ENCODE measurements at places on chromosomes 4 and X.

GRCh38 chr4:74258963-74259362 lies 49.3 kb upstream of the EPGN start:
- DNase-seq: no peak

DNA sequence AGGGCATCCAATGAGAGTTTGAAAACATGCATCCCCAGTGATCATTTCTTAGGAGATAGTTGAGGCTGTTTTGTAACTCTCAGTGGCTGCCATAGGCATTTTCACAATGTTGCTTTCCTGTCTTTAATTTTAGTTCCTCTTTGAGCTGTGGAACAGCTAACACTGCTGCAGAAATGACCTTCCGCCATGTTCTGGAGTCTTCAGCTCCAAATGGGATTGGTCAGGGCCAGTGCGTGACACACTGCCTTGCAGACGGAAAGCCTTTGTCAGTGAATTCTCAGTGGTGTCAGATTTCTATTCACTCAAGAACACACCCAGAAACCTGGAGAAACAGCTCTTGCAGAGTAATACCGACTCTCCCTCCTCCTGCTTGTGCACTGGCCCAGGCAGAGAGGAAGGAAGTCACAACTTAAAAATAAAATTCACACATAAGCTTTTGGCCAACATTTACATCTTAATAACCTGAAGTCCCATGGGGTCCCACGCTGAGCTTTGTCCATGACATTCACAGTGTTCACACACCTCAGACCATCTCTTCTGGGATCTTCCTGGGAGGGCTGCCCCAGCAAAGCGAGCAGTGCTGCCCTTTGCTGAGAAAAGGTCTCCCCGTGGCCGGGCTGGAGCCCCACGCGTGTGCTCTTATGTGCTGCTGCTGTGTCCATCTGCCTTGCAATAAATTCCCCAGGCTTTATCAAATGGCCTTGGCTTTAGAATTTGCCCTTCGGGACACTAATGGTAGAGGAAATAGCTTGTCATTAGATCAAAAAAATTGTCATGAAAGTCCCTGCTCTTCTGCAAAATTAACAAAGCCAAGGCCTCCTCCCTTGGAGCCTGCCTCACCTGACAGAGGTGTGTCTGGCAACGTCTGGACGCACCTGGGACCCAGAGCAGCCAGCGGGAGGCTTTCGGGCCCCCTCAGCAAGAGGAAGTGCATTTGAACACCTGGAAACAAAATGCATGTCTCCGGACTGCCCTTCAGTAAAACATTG lies 126.8 kb downstream of the IRF2 start:
- no peak for DNase-seq

GRCh38 chr4:65508168-65508567 lies 162.1 kb downstream of the EPHA5 start:
- no peak for DNase-seq

GRCh38 chr4:113497154-113497884 lies 264.2 kb downstream of the CAMK2D start:
- no peak for DNase-seq

GRCh38 chrX:38968344-38969216 lies 167.3 kb downstream of the MID1IP1 start:
- DNase-seq: no peak

DNA sequence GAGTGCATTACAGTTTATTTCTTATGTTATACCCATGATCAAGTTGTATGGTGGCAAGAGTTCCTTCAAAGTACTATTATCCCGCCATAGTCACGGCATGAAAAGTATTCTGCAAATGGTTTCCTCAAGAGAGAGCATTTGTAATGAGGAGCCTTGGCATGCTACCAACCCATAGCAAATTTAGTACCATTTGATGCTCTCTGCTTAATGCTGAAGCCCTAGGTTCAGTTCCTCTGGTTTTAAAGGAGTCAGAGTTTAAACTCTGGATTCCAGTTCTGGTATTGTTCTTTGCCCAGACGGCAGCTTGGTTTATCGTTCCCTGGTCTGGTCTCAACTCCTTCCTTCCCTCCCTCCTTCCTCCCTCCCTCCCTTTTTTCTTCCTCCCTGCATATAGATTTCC lies 371.3 kb downstream of the BMPR1B start:
- DNase-seq: no peak

- no peak for DNase-seq
Measured at GRCh38 chr4:152500800-152501434, 35.0 kb downstream of the FBXW7 start.

DNA sequence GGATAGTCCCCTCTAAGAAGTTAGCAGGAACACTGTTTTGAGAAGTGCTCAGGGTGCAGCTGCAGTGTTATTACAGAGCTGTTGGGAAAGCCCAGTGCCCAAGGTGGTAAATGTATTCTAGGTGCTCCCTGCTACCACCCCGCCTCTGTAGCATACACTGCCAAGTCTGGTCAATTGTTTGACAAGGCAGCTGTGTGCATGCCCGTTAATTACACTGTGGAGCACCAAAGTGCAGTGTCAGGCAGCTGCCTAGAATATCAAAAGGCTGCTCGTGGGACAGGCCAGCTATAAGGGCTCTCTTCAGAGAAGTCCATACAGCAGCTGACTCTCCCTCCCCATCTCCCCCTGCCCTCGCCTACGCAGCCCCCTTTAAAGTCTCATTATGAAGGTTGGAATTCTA lies 99.9 kb upstream of the KLHL13 start:
- DNase-seq: no peak
